NCI-H1694 (cell line): ENCODE measurements at places on chromosomes 16 and 17.

DNA sequence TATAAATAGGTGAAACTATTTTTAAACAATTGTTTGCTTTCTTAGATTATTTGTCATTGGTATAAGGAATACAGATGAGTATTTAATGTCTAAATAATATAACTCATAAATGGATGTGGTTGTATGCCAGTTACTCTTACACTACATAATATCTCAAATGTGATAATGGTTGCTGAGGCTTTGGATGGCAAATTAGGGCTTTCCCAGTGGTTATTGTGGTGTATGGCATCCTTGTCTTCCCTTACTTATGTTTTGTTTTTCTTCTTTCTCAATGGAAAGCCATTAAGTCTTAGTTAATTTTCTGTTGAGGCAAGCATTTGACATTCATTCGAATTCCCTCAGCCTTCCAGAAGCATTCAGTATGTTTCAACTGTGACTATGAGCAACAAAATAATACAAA lies 10.5 kb downstream of the OMG start:
- no peak for DNase-seq

DNA sequence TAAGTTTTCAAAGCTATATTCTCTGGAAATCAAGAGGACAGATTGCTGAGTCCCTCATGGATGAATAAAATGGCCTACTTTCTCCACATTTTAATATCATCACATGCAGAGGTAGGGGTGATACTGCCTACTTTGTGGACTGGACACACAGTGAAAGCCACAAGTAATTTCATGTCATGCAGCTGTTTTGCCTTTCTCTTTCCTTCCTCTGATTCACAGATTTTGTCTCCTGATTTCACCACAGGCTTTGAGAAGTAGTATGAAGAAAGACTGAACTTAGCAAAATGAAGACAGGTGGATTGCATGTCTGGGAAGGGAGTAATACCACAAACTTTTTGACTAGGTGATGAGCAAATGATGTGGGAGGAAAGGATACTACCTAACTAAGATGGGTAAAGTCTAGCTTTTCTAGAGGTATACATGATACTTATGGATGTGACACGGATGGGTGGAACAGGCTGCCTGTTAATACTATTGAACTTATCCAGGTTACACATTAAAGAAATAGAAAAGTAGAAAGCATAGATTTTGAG lies 478.4 kb upstream of the GOT2 start:
- DNase-seq: no peak

DNA sequence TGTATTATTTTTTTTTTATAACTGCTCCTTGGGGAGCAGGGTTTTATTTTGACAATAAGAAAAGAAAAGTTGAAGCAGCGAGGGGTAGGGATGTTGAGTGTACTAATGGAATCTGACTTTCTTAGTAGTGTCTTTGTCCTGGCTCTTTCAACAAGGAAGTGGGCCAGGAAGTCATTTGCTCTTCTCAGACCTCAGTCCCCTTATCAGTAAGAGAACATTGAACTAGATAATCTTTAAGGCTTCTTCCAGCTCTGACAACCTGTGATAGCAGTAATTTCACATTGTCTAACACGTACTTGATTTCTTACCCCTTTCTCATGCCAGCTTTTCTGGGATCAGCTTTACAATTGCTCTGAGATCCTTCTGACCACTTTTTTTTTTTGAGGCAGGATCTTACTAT lies 8.3 kb downstream of the LIG3 start:
- DNase-seq: no peak

GRCh38 chr16:50473356-50473945 lies 74.7 kb upstream of the NKD1 start:
- no peak for DNase-seq

DNA sequence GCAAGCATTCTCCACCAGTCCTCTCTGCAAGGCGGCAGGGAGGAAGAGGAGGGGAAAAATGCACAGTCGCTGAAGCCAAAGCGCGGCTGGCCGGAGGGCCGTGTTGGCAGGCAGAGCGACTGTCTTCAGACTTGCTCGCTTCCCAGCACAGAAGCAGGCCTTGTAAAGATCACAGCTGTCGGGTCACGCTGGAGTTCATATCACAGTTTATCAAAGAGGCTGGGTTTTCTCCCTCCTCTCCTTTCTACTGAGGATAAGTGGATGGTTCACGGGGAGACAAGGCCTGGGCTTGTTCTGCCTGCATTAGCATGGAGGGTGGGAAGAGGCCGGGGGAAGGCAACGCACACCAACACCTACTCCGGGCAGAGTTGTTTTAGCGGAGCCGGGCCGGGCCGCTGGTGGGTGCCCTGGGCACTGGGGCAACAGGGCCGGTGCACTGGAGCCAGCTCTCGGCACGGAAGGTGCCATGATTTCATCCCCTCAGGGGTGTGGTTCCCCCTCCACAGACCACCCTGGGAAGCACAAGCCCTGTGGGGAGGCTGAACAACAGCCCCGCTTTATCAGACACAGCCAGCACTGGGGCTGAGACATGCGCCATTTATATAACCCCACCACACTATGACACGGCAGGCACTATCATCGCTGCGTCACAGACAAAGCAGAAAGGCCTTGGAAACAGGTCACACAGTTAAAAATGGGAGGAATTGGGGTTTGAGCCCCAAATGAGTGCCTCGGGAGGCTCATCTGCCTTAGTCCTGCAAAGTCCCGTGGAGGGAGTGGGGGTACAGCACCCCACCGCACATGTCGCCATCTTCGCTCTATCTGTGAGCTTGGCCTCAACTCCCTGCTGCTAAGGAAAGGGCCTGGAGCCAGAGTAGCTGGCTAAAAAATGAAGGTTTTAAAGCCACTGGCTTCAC lies 40.3 kb upstream of the MTSS2 start:
- DNase-seq: no peak

GRCh38 chr16:15621456-15621855 lies 21.5 kb downstream of the MARF1 start:
- no peak for DNase-seq

- no peak for DNase-seq
Measured at GRCh38 chr16:66693149-66693548, 3.4 kb downstream of the CMTM4 start.

DNA sequence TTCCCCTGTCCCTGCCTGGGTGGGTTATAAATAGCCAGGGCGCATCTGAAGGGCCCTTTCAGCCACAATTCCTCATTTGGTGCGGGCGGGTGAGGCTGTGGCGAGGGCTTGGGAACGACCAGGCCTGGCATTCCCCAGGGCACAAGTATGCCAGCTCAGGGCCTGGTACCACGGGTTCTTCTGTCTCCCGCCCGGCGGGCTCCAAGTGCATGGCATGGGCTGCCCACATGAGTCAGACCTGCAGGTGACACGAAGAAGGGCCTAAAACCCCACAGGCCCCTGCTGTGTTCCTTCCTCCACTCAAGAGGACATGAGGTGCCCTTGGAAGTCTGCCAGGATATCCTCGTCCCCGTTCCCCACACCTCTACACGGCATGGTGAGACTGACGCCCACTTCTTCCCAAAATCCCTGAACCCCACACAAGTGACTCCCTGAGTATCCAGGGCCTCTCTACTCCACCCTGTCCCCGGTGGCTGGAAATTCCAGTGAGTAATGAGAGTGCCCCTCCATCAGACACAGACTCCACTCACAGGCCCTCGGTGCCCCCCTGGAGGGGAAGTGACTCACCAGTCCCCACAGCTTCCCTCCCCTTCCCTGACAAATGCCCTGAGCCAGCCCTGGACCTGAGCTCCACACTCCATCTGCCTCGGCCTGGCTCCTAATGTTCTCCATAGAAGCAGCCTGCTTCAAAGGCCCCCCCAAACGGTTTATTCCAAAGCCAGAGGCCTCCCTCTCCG lies 68.8 kb downstream of the ABR start:
- no peak for DNase-seq

- no peak for DNase-seq
Measured at GRCh38 chr17:917391-917811, 62.2 kb downstream of the NXN start.

- no peak for DNase-seq
Measured at GRCh38 chr16:4115209-4115948, 863 bp downstream of the ADCY9 start.

GRCh38 chr16:82761236-82761635 lies 134.5 kb downstream of the CDH13 start:
- DNase-seq: no peak

- no peak for DNase-seq
Measured at GRCh38 chr16:89334461-89334860, 117.0 kb downstream of the ZNF778 start.

- DNase-seq: no peak
Measured at GRCh38 chr16:57462978-57463362, 491 bp downstream of the POLR2C start.

GRCh38 chr17:62897706-62898105 lies 68.3 kb upstream of the TANC2 start:
- DNase-seq: no peak

- DNase-seq: no peak
Measured at GRCh38 chr16:14309906-14310305, 238.8 kb downstream of the MRTFB start.

- no peak for DNase-seq
Measured at GRCh38 chr16:84947022-84947421, 64.3 kb downstream of the ZDHHC7 start.

- peak; percentile 43 for DNase-seq
Measured at GRCh38 chr17:76791053-76791980, 53.4 kb downstream of the MFSD11 start.

DNA sequence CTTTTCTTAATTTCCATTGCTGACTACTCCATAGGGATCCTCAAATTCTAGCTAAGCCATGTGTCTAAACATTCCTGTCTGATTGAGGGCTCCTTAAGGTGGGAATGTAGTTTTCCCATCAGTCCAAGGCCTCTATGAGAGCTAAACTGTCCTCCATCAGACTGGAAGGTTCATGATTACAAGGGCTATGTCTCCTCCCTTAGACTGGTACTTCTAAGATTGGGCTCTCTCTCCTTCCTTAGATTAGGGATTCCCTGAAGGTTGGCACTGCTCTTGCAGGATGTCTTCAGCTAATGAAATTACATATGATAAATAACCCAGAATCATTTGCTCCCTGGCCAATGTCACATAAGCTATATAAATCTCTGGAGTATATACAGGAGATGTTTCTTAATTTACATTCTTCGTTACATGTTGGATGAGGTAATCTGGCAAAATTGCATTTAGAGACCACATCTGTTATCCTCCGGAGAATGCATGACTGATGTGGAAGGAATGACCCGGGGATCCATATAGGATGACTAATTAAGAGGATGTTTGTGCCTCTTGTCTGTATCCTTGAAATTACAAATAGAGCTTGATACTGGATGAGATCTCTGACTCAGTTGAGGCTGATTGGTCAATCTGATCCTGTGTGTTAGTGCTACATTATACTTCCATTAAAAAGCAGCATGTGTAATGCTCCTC lies 14.2 kb downstream of the B4GALNT2 start:
- DNase-seq: no peak

- DNase-seq: no peak
Measured at GRCh38 chr16:26606381-26607150, 460.2 kb upstream of the C16orf82 start.

DNA sequence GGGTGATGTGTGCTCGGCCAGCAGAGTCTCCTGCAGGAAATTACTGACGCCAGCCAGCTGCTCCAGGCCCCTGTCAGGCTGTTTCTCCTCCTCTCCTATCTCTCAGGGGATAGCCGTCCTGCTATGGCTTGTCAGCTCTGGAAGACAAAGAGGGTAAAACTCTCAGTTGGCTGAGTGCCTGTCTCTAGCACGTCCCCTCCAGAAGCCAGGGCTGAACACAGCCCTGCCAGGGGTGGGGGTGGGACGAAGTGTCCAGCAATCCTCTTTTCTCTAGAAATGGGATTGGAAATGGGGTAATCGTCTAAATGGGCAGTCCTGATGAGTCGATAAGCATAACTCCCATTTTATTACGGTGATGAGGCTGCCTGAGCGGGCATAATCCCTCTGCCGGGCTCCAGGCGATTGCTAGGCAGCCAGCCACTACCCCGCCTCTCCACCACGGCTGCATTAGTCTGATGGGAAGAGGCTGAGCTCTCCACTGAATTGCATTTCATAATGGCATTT lies 89.1 kb upstream of the GNAO1 start:
- DNase-seq: peak; percentile 94

GRCh38 chr16:78137782-78138616 lies 38.5 kb downstream of the WWOX start:
- DNase-seq: no peak

GRCh38 chr17:57484826-57485565 lies 228.7 kb downstream of the MSI2 start:
- no peak for DNase-seq

- DNase-seq: no peak
Measured at GRCh38 chr17:82985428-82985805, 94.0 kb upstream of the METRNL start.

DNA sequence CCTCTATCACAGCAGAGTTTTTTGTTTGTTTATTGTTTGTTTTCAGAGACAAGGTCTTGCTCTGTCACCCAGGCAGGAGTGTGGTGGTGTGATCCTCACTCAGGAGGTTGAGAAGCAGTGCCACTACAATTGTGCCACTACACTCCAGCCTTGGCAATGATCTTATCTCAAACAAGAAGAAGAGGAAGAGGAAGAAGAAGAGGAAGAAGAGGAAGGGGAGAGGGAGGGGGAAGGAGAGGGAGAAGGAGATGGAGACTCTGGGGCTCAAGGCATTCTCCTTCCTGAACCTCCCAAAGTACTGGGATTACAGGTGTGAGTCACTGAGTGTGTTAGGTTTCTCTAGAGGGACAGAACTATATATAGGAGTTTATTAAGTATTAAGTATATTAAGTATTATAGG lies 17.1 kb upstream of the C17orf58 start:
- DNase-seq: no peak

DNA sequence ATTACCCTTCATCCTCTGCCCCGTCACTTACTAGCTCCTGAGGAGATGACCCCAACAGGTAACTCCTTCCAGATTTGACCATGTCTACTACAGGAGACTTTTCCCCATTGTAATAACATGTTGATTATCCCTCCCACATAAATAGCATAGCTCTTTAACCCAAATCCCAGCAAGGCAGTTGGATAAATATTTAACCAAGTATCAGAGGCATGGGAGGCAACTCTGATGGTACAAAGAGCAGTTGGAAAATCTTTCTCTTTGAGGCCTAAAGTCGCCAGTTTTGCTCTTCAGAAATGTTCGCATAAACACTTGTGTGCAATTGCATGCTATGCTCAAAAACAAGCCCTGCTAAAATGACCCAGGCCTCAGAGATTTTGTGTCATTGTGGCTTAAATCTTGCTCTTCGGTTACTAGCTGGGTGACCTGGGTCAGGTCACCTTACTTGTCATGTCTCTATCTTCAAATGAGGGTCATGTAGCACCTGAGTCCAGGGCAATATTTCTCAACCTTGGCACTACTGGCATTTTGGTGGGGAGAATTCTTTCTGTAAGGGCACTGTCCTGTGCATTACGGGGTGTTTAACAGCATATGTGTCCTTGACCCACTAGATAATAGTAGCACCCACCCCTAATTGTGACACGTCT lies 48.8 kb downstream of the HSD17B2 start:
- no peak for DNase-seq

DNA sequence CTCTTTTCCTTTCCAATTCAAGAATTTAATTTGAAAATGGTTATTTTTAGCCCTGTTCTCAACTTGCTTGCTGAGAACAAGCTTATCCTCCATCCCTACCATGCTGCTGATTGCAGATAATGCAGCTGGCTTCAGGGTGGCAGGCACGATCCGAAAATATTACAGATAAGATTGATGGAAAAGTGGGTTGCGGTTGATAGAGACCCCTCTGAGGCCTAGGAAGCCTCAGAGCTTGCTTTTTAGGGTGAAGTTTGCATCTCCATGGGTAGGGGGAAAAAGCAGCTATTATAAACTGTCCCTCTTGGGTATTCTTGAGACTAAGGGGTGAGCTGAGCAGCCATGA lies 116.5 kb upstream of the GOT2 start:
- no peak for DNase-seq

GRCh38 chr16:67805718-67806427 lies 487 bp downstream of the RANBP10 start:
- no peak for DNase-seq

GRCh38 chr16:86549076-86549892 lies 5.8 kb downstream of the MTHFSD start:
- DNase-seq: no peak
